ENCODE measurements at places on chromosomes 13 and 19. TPM values are rescaled to one million over a fixed set of nuclear protein-coding genes. Genes with fewer than 3 reads are reported as not detected.

The VWA8 gene
- 21.3 TPM for total RNA-seq

The ITPKC gene
- total RNA-seq, result 110 TPM

The CEACAM3 gene
- 20.3 TPM for total RNA-seq

The ETHE1 gene
- total RNA-seq, result 32.4 TPM

The RFPL4A gene
- total RNA-seq, result not detected

The ZNF497 gene
- total RNA-seq, result 2.4 TPM

The SPRY2 gene
- 61.3 TPM for total RNA-seq

The PPM1N gene
- 2.8 TPM for total RNA-seq

The SLC25A42 gene
- 6.3 TPM for total RNA-seq

The ERFL gene
- 0.25 TPM for total RNA-seq

The LRP3 gene
- 61.8 TPM for total RNA-seq

The PPP1R15A gene
- 206 TPM for total RNA-seq

The LGALS4 gene
- 1.6 TPM for total RNA-seq

The CCDC169 gene
- 0.36 TPM for total RNA-seq

The LIM2 gene
- not detected for total RNA-seq

The DPP9 gene
- total RNA-seq, result 42.9 TPM

The AP2S1 gene
- 147 TPM for total RNA-seq

The C5AR1 gene
- 78.8 TPM for total RNA-seq

The SLC5A5 gene
- total RNA-seq, result not detected

The KLK2 gene
- total RNA-seq, result not detected

The BEST2 gene
- total RNA-seq, result not detected

The PSG2 gene
- not detected for total RNA-seq

The FGF9 gene
- total RNA-seq, result 0.48 TPM

The PRSS57 gene
- total RNA-seq, result not detected

The STXBP2 gene
- total RNA-seq, result 46.1 TPM

The ZNF836 gene
- total RNA-seq, result 5.8 TPM

The TMEM238 gene
- total RNA-seq, result 1.6 TPM

The ZNF737 gene
- total RNA-seq, result 4.9 TPM

The C1QTNF9 gene
- total RNA-seq, result not detected

The CEACAM16 gene
- not detected for total RNA-seq

The SIGLEC6 gene
- 1.4 TPM for total RNA-seq

The FGF21 gene
- total RNA-seq, result not detected

The MAST1 gene
- not detected for total RNA-seq

The SMARCA4 gene
- total RNA-seq, result 89.9 TPM

The ZNF667 gene
- total RNA-seq, result 2.4 TPM

The SIGLEC8 gene
- total RNA-seq, result not detected

The C19orf33 gene
- total RNA-seq, result 61.5 TPM

The PGLYRP1 gene
- total RNA-seq, result not detected

The CGB5 gene
- total RNA-seq, result not detected

The IL4I1 gene
- not detected for total RNA-seq

The CACNG7 gene
- not detected for total RNA-seq

The LGALS7B gene
- not detected for total RNA-seq

The ZNF583 gene
- 11.5 TPM for total RNA-seq

The ADAMTS10 gene
- total RNA-seq, result 24.6 TPM

The CLDN10 gene
- total RNA-seq, result 0.47 TPM

The TNFSF13B gene
- total RNA-seq, result 8.2 TPM

The LGALS14 gene
- total RNA-seq, result not detected

The LRRC25 gene
- total RNA-seq, result 37.2 TPM

The TNFSF9 gene
- total RNA-seq, result 1.4 TPM
